Stimulated activated CD4-positive, alpha-beta T cell treated with anti-CD3 and anti-CD28 coated beads, Interleukin-2, amount 100 ng/mL, for 24 hours (primary cell): ENCODE measurements at places on chromosomes 6 and 20.

DNA sequence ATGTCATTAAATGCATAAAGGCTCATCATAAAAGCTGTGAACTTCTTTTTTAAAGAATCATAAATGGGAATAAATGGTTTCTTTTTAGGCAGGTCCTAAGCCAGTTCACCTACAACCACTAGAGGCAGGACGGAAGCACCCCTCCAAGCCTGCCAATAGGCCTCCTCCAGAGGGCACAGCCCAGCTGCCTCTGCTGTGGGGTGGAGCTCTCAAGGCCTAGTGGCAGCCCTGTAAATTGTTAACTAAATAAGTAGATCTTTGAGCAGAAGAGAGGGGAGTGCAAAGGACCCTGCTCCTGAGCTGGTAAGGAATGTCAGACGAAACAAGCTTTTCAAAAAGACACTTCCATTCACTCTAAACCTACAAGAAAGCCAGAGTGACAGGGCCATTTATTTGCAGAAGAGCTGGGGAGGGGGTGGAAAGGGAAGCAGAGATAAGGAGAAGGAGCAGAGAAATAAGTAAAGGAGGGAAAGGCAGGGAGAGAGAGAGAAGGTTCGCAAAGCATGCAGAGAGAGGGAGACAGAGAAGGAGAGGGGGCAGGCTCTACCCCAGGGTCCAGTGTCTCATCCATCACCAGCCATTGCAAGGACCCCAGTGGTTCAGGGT is 18.0 kb upstream of the MAFB start:
- DNase-seq: no peak

DNA sequence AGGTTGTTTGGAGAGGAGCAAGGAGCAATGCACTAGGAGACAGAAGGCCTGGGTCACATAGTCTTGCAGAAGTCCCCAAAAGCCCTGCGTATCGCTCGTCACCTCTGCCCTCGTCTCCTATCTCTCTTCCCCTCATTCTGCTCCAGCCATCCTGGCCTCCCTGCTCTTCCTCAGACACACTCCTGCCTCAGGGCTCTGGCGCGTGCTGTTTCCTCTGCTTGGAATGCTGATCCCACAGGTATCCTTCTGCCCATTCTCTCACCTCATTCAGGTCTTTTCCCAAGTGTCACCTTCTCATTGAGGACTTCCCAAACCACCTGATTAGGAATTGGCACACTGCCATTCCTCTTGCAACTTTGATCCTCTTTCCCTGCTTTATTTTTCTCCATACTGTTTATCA is 9.0 kb upstream of the SLC2A10 start:
- no peak for DNase-seq

- DNase-seq: no peak
These were observed 122.2 kb upstream of the MYLIP start for GRCh38 chr6:16006681-16007080.

- DNase-seq: no peak
These were observed 88.4 kb upstream of the TAB2 start for GRCh38 chr6:149229096-149229495.

DNA sequence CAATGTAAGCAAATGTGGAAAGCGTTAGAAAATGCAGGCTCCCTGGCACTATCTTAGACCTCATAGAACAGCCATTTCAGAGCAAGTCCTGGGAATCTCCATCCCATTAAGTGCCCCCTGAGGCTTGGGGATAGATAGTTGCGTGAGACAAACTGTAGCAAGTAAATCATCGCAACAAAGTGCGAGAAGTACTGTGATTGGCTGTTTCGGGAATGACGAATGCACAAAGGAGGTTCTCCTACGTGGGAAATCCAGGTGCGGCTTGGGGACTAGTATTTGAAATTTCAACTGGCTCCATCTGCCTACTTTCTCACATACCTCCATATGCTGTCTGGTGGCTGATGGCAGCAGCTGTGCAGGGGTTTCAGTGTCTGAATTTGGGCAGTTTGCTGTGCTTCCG is 84.5 kb downstream of the PLEKHG1 start:
- no peak for DNase-seq

- DNase-seq: peak; percentile 40
These were observed 34.2 kb upstream of the MDGA1 start for GRCh38 chr6:37731888-37732287.

GRCh38 chr6:147067184-147067583 is 137.0 kb upstream of the STXBP5 start:
- no peak for DNase-seq

- DNase-seq: no peak
These were observed 25.3 kb upstream of the PYGB start for GRCh38 chr20:25222461-25223178.

GRCh38 chr20:2338411-2339066 is 42.2 kb upstream of the TGM6 start:
- DNase-seq: no peak

- DNase-seq: no peak
These were observed 144.5 kb upstream of the ID4 start for GRCh38 chr6:19692506-19693298.

DNA sequence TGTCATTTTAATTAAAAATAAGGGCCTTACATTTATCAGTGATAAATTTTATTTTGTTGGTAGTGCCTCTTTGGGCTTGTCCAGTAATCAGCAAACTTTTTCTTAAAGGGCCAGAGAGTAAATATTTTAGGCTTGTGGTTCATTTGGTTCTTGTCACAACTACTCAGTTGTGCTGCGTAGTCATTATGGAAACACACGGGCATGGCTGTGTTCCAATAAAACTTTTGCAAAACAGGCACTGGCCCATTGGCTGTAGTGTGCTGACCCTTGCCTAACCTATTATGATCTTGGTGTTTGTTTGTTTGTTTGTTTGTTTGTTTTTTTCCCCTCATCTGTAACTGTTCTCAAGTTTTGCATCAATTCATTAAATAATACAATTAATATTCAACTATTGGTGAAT is 19.4 kb downstream of the TBPL1 start:
- DNase-seq: no peak

DNA sequence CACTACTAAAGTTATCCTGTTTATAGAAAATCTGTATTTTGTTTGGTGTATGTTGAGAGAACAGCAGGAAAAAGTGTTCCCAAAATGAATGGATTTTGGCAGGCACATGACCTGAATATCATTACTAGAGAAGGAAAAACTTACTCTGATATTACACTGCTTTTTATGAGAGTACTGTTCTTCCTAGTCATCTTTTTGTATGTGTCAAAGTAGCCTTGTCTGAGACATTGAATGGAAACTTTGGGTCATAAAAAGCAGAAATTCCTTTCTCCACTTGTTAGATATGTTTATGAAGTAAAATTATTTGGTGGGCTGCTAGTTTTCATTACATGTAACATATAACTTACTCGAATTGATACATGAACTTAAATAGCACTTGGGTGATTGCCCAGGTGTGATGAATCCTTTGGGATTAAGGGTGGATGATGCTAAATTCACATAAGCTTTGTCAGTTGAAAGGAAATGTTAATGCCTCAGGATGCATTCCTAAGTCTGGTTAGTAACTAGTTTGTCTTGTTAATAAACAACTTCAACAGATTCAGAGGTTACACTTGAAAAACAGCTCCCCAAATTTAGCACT is 206.7 kb downstream of the CENPW start:
- no peak for DNase-seq

GRCh38 chr6:20688710-20689500 is 154.6 kb downstream of the CDKAL1 start:
- DNase-seq: no peak

DNA sequence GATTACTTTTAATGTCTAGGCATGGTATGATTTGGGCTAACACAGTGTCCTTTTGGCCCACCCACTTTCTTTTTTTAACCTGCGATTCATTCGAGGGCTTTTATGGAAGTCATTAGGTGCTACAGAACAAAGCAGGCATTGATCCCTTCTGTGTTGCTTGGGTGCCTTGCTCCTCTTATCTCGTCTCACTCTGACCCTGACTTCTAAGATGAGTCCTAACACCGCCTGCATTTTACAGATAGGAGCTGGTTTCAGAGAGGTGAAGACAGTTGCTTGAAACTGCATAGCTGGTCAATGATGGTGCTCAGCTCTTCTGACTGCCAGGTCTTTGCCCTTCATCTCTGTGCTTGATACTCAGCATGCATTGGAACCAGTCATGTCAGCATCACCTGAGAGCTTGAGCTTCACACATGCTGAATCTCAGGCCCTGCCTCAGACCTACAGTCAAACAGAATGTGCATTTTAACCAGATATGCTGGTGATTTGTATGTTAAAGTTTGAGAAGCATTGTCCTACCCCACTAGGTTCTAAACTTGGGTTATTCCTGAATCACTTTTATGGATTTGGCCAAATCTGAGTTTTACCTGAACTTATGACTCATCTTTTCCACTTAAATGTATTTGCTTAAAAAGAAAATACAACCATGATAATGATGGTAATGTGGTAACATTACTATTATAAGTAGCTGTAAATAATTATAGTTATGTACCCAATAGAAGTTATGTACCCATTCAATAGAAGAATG is 142.3 kb downstream of the PLCB4 start:
- DNase-seq: no peak

- no peak for DNase-seq
These were observed 64.0 kb downstream of the CDYL start for GRCh38 chr6:4840169-4840568.

DNA sequence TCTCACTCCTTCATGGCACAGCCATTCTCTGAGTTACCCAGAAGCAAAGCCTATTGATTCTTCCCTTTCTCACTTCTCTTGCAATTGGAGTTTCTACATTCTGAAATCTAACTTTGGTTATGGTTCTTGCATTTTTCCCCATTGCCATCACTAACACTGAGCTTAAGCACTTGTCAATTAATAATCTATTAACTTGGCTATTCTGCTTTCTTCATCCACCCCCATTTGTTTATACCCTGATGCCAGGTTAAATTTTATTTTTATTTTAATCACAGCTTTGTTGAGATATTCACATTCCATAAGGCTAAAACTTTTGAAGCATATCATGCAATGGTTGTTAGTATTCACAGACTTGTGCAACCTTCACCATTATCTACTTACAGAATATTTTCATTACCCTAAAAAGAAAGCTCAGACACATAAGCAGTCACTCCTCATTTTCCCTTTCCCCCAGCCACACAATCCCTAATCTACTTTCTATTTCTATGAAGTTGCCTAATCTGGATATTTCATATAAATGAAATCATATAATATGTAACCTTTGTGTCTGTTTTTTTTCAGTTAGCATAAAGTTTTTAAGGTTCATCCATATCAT is 222.3 kb downstream of the UBE3D start:
- no peak for DNase-seq

- no peak for DNase-seq
These were observed 32.5 kb downstream of the AKAP7 start for GRCh38 chr6:131167773-131168172.

- no peak for DNase-seq
These were observed 94.2 kb downstream of the RREB1 start for GRCh38 chr6:7201732-7202541.

- DNase-seq: no peak
These were observed 1.6 kb upstream of the ADIG start for GRCh38 chr20:38579219-38579910.

DNA sequence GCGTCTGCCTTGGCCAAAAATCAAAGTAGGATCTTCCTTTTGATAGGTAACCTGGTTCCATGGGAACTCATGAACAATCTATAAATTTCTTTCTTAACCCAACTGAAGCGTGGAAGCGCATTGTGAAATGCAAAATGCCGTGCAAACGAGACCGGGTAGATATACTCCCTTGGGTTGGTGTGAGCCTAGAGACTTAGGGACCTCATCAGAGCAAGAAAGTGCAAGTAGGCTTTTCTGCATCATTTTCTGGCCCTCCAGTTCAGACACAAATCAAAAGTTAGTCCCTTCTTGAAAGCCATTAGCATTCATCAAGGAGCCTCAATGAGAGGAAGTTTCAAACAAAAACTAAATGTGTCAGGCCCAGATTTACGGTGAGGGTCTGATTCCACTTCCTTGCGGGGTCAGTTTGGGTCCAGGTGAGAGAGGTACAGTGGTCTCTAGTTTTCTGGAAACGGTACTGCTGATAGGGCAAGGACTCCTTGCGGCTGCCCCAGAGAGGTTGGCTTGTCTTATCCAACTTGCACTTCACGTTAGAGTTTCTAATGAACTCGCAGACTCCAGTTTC is 5.3 kb upstream of the ZNF184 start:
- DNase-seq: no peak

DNA sequence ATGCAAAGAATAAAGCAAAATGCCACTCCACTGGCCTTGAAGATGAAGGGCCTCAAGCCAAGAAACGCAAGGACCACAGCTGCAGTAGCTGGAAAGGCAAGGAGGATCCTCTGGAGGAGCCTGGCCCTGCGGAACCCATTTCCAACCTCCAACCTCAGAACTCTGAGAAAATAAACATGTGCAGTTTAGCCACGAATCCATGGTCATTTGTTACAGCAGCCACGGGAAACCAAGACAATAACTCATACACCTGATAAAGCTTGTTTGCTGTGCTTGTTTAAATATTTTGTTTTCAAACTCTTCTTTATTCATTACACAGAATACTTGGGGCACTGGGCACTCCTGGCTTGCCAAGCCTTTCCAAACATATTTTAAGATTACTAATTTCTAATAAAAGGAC is 10.4 kb downstream of the SERPINB6 start:
- DNase-seq: no peak

- DNase-seq: no peak
These were observed 62.4 kb upstream of the GMDS start for GRCh38 chr6:2307799-2308198.

- no peak for DNase-seq
These were observed 34.4 kb downstream of the TSBP1 start for GRCh38 chr6:32337186-32337805.

DNA sequence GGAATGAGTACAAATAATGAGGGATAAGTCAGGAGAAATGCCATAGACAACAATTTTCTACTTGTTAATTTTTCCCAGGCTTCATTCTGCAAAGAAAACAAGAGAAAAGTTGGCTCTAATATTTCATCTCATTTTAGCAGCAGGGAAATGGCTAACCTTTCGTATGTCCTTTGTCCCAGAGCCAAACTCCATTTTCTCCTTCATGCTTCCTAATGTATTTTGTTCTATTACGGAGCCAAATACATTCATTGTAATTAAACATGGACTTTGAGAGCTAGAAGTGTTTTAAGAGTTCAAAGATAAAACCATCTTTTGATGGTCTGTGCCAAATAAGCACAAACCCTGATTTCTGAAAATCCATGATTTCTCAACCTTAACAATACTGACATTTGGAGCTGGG is 136.9 kb downstream of the PTCHD4 start:
- DNase-seq: no peak

DNA sequence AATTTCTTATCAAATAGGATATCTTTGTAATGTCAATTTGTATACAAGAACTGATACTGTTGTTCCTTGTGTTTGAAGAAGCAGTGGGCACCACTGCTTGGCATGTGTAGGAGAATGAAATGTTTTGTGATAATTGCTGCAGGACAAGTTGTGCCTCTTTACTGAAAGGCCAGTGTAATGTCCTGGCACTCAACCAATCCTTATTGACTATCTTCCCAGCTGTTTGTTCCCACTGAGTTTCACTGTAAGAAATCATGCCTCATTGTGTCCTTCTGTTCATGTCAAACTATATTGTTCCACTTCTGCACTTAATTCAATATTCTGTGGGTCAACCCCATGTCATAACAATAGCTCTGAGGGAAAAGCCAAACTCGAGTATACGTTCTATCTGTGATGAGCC is 136.1 kb upstream of the FAM83B start:
- DNase-seq: no peak

GRCh38 chr6:11419763-11420453 is 117.6 kb upstream of the TMEM170B start:
- DNase-seq: no peak
